ENCODE measurements at places on chromosomes 3 and 15.

DNA sequence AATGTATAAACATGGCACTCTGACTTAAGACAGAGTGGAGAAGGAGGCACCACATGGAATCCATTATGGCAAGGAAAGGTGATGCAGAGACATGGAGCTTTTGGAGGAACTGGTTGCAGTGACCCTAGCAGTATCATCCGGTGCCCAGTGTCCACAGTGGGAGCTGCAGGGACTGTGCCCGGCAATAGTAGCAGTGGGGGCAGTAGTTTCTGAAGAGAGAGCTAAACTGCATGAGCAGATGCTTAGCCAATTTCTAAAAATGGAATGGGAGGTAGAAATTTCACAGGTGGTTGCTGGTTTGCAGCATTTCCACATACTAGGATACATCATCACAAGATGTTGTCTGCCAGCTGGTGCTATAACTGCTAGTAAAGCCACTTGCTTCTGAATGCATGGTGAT, 7.8 kb upstream of the TM2D3 start:
- no peak for DNase-seq

DNA sequence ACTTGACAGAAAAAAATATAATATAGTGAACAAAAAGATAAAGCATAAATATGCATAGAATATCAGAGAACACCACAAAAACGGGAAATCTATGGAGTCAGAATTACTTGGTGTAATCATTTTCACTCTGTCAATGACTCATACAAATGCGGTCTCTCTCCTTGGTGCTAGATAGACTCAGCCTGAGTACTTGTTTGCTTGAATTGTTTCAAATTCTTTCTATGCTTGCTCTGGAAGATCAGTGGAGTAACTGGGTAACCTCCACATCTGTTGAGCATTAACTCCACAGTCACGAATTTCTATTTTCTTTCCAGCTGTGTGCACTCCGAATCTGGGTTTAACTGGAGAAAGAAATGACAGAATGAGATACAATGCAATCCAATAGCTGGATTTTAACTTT, 760.4 kb downstream of the ZPLD1 start:
- DNase-seq, result no peak

- DNase-seq, result no peak
Measured at GRCh38 chr3:6989608-6990291, 128.8 kb downstream of the GRM7 start.

DNA sequence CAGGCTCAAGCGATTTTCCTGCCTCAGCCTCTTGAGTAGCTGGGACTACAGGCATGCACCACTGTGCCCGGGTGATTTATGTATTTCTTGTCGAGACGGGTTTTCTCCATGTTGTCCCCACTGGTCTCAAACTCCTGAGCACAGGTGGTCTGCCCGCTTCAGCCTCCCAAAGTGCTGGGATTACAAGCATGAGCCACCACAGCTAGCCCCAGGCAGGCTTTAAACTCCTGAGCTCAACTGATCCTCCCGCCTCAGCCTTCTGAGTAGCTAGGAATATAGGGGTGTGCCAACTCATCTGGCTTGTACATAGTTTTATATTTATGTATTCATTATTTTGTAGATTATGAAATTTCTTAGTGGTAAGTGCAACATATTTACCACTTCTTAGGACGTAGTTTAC, 198.8 kb upstream of the MCTP2 start:
- no peak for DNase-seq

DNA sequence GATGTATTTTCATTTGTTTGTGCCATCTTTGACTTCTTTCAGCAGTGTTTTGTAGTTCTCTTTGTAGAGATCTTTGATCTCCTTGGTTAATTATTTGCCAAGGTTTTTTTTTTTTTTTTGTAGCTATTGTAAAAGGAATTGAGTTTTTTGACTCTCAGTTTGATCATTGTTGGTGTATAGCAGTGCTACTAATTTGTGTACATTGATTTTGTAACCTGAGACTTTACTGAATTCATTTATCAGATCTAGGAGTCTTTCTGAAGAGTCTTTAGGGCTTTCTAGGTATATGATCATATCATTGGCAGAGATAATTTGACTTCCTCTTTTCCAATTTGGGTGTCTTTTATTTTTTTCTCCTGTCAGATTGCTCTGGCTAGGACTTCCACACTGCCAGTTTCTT, 42.2 kb upstream of the POMGNT2 start:
- DNase-seq, result no peak

DNA sequence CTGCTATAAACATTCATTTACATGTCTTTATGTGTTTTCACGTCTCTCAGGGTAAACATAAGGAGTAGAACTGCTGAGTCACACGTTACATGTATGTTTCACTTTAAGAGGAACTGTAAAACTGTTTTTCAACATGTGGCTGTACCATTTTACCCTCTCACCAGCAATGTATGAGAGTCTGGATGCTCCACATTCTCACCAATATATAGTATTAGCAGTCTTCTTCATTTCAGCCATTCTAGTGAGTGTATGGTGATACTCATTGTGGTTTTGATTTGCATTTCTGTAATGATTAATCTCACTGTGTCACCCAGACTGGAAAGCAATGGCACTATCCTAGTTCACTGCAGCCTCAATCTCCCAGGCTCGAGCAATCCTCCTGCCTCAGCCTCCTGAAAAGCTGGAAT, 37.1 kb downstream of the PHC3 start:
- no peak for DNase-seq

Data from NCI-H1436 treated with DMSO at 0.1 percent for 48 hours (cell line).